ENCODE measurements at places on chromosomes 6 and 20. TPM values are rescaled to one million over a fixed set of nuclear protein-coding genes. Genes with fewer than 3 reads are reported as not detected.

The RNF5 gene
- total RNA-seq, result 39.8 TPM

The CENPB gene
- total RNA-seq, result 100 TPM

The GGTLC1 gene
- total RNA-seq, result not detected

The RNF114 gene
- 105 TPM for total RNA-seq

The FAM209A gene
- total RNA-seq, result not detected

The SLC13A3 gene
- total RNA-seq, result 5.5 TPM

The TFAP2B gene
- total RNA-seq, result not detected

The LTA gene
- not detected for total RNA-seq

The CST4 gene
- total RNA-seq, result not detected

The ZSCAN23 gene
- total RNA-seq, result 1.9 TPM

The PPIL6 gene
- total RNA-seq, result 6.0 TPM

The BTNL2 gene
- total RNA-seq, result not detected

The ASIP gene
- total RNA-seq, result not detected

The ECI2 gene
- 31.8 TPM for total RNA-seq

The STK35 gene
- total RNA-seq, result 21.2 TPM

The MOG gene
- total RNA-seq, result not detected

The B4GALT5 gene
- total RNA-seq, result 28.2 TPM

The SYNCRIP gene
- total RNA-seq, result 49.9 TPM

The CLVS2 gene
- not detected for total RNA-seq

The MYL9 gene
- total RNA-seq, result 1.9 TPM

The SAPCD1 gene
- not detected for total RNA-seq

The CRISP2 gene
- not detected for total RNA-seq

The DYNLRB1 gene
- 22.9 TPM for total RNA-seq

The OR2H2 gene
- 0.24 TPM for total RNA-seq

The FBXO30 gene
- total RNA-seq, result 6.0 TPM

The NNAT gene
- not detected for total RNA-seq

The BLOC1S5 gene
- 12.4 TPM for total RNA-seq

The CNR1 gene
- total RNA-seq, result 0.72 TPM

The TMEM74B gene
- total RNA-seq, result 2.4 TPM

The SRSF12 gene
- total RNA-seq, result 1.2 TPM

The ANKRD6 gene
- total RNA-seq, result 7.7 TPM

The TTLL9 gene
- total RNA-seq, result not detected

The PCMTD2 gene
- 37.3 TPM for total RNA-seq

The TOX2 gene
- not detected for total RNA-seq

The HCRTR2 gene
- not detected for total RNA-seq

The KCNK16 gene
- total RNA-seq, result not detected

The TINAG gene
- total RNA-seq, result 2.9 TPM

The THBS2 gene
- 10.6 TPM for total RNA-seq

The MRPS18B gene
- total RNA-seq, result 72.0 TPM

The ZDHHC14 gene
- 2.1 TPM for total RNA-seq

The ANKRD66 gene
- not detected for total RNA-seq

The DEF6 gene
- total RNA-seq, result 42.8 TPM

The SLC32A1 gene
- not detected for total RNA-seq

The VGLL2 gene
- total RNA-seq, result not detected

The LAMA5 gene
- 124 TPM for total RNA-seq

The MOXD1 gene
- total RNA-seq, result under 0.01 TPM

The BMP2 gene
- 12.6 TPM for total RNA-seq

Data from tracheal epithelial cell (primary cell).